ENCODE measurements at places on chromosomes 5 and 9.

DNA sequence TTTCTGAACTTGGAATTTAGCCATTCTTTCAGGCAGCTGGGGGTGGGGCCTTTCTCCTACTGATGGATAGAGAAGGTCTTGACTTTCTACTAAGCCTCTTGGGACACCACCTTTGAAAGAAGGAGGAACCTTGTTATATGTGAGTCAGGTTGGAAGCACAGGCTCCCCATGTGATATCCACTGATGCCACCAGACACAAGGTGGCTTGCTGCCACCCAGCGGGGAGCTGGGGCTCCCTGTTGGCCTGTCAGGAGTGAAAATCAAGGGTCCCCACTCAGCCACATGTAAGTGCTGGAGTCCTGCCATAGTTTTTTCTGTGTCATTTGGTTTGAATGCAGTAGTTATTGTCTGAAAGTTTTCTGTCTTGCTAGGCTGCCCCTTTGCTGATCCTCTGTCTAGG lies 252.4 kb upstream of the NFIL3 start:
- no peak for DNase-seq

GRCh38 chr5:160792281-160792680 lies 59.7 kb downstream of the ATP10B start:
- no peak for DNase-seq

- no peak for DNase-seq
These were observed 8.3 kb upstream of the CHD1 start for GRCh38 chr5:98936948-98937715.

- no peak for DNase-seq
These were observed 609.9 kb downstream of the ACTL7B start for GRCh38 chr9:108245901-108246300.

DNA sequence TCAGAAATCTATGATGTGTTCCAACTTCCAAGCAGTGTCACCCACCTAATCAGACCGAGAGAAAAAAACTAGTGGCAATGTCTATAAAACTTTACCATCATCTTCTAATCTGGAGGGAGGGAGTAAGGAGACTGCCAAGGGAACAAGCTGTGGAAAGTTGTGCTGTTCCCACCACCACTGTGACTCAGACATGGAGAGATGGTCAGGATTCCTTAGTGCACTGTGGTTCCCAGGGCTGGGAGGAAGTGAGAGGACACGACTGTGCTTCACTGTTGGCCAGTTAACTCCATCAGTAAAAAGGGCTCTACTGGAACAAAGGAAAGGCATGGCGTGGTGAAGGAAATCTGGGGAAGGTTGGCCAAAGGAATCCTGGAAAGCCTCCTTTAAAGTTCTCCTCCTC lies 18.8 kb downstream of the TICAM2 start:
- no peak for DNase-seq

Measured in stimulated activated CD8-positive, alpha-beta memory T cell treated with anti-CD3 and anti-CD28 coated beads, Interleukin-7, amount 100 ng/mL, for 1 hour (primary cell).